Left lung (tissue), 14 donors: ENCODE measurements at places on chromosomes 16 and 17.
A peak's percentile ranks its signal among the peaks of the same experiment; 100 is the strongest.

DNA sequence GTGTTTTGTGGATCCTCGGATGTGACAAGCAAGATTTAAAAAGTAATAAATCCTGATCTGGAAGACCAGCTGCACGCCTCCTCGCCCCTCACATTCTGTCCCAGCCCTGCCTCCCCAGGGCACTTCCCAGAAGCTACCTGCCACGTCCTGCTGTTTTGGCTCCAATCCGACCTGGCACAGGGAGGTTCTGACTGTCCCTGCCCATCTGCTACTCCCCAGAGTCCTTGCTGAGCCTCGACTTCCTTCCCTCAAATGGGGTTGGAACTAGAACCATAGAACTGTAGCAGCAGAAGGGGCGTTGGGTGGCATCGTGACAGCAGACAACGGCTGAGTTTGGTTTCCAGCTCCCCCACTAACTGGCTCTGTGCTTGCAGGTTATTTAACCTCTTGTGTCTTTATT lies 71.7 kb downstream of the RPH3AL start:
- DNase-seq: no peak

- DNase-seq: no peak
Observed at GRCh38 chr16:11452746-11453389, 107.6 kb downstream of the RMI2 start.

DNA sequence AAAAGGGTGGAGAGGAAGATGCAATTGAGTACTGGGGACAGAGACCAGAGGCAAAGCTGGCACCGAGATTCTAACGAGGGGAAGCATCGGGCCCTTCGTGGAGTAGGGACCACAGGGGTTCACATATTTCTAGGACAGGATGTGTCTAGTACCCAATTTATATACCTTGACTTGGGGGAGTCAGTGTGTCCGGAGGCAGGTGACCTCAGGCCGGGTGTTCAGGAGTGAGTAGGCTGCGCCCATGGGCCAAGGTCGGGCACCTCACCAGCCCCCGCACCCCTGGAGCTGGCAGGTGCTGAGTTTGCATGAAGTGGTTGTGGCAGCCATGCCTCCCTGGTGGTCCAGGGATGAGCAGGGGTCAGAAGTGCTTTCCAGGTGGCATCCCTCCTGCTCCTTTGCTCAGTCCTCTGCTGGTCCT lies 8.6 kb upstream of the NXPH3 start:
- no peak for DNase-seq

GRCh38 chr16:3511286-3512180 lies 10.7 kb downstream of the CLUAP1 start:
- no peak for DNase-seq

GRCh38 chr16:9695152-9695551 lies 487.1 kb downstream of the GRIN2A start:
- no peak for DNase-seq

DNA sequence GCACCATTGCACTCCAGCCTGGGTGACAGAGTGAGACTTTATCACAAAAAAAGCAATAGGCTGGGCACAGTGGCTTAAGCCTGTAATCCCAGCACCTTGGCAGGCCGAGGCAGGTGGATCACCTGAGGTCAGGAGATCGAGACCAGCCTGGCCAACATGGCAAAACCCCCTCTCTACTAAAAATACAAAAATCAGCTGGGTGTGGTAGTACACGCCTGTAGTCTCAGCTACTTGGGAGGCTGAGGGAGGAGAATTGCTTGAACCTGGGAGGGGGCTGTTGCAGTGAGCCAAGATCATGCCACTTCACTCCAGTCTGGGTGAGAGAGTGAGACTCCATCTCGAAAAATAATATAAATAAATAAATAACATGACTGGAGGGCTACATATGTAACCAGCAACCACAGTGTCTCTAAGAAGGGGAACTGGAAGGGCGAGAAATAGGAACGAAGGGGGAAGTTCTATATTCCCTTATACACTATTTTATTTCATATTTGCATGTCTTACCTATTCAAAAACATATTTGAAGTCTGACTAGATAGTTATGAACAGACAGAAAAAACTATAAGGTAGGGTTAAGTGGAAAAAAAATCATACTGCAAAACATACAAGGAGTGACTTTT lies 25.9 kb downstream of the MYH11 start:
- DNase-seq: no peak

DNA sequence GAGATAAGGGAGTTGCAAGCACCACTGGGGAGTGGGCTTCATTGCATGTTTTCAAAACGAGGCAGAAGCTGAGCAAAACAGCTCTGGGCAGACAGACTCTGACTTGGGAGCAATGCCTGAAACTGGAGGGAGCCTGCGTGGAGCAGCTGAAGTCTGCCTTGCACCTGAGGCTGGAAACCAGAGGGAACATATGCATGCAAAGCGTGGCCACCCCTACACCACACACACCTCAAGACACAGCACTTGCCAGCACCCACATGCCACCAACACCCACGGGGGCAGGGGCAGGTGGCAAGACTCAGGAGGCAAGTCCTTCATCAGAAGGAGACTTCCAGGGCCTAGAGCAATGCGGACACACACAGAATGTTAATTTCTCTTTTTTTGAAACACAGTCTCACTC lies 45.8 kb downstream of the COTL1 start:
- DNase-seq: no peak

DNA sequence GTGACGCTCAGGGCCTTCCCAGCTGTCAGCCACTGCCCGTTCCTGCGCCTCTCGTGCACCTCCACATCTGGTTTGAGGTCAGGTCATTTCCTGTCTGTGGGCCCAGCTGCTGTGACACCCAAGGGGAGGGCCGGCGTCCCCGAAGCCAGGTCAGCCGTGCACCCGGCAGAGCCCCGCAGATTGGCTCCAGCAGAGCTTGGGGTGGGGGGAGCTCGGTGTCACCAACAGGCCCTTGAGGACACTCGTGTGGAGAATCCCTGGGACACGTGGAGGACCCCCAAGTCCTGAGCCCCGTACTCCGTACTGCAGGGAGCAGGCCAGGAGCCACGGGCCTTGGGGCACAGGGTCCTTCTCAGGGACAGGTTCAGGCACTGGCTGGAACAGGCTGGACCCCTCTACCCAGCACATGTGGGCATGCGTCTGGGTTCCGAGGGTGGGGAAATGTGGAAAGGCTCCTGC lies 4.8 kb downstream of the SPATA2L start:
- DNase-seq: peak; percentile 73

DNA sequence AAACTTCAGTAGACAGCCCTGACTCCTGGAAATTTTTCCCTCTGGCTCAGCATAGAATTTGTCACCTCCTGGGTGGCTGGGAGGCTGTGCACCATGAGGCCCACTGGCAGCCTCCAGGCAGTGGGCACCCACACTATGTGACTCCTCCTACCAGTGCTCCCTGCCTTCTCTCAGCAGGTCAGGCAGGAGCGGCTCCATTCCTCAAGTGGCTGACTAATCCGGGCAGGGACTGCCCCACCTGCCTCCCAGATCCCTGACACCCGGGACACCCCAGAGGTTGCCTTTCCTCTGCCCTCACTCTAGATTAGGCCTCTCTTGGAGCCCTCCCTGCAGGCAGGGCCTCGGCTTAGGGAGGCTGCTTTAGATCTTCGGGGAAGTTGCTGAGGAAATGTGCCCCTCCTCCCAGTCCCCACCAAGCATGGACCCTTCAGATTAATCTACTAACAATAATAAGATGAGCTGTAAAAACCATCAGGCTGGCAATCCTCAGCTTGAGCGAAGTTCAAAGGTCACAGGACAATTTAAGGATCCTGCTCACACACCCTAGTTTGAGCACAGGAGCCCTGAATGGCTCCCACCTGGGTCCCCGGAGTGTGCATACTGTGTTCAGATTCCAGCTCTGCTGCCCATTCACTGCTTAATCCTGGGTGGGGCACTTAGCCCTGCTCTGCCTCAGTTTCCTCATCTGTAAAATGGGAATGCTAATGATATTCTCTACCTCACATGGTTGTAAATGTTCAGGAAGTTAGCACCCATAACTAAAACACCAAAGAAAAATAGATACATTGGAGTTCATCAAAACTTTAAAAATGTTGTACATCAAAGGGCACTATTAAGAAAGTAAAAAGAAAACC lies 10.0 kb upstream of the MYCBPAP start:
- DNase-seq: no peak

DNA sequence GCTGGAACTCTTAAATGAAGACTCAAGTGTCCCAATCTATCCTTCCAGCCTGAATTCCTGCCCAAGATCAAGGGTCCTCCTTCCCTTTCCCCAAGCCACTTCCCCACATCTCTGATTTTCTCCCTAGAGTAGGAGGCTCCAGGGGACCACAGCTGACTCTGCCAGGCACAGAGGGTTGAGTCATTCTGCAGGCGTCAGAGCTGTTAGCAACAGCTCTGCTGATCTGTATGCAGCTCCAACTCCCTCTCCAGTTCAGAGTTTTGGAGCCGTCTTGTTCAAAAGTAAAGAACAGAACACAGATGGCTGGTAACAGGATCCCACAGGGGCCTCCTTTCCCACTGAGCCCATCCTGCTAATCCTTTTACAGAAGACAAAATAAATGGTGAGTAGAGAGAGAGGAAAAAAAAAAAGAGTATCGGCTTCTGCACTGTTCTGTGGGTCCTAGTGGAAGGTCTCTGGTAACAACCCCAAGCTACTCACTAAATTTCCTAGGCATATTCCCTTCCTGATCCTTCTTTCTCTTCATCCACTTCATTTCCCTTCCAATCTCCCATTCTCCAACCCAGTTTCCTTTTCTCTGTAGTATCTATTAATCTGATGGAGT lies 13.4 kb upstream of the TAOK1 start:
- DNase-seq: no peak

DNA sequence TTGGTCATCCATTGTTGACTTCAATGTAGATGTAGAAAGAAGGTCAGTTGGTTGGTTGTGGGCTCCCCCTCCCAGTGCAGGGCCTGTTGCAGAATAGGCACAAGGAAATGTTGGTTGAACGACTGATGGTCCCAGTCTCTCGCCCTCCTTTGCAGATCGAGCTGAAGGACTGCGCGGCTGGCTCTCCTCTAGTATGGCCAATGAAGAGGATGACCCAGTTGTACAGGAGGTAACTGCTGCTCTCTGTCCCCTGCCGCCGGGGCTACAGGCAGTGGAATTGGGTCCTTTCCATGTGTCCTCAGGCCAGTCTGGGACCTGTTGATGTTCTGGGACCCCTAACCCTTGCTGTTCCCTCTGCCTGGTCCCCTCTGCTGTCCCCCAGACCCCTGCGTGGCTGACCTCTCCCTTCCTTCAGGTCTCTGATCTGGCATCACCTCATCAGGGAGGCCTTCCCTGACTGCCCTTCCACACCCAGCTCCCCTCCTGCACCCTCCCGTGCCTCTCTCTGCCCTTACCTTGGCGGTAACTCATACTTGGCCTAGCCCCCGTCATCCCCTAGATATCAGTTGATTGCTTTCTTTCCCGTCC lies 5.7 kb downstream of the POLR3E start:
- no peak for DNase-seq

DNA sequence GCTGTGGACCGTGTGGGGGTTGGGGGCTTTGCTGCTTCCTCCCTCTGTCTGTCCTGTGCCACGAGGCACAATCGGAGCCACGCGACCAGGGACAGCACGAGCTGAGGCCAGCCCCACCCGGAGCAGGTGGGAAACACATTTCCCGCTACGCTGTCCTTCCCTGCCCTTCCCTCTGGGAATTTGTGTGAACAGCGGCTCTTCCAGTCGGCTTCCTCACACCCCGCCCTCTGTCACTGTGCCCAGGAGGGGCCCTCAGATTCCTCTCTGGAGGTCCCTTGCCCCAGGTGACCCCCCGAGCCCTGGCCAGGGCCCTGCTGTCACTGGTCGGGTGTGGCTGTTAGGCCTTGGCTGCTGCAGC lies 19.6 kb downstream of the SPIRE2 start:
- no peak for DNase-seq

- peak; percentile 76 for DNase-seq
Observed at GRCh38 chr16:70691223-70692129, 5.6 kb upstream of the MTSS2 start.

DNA sequence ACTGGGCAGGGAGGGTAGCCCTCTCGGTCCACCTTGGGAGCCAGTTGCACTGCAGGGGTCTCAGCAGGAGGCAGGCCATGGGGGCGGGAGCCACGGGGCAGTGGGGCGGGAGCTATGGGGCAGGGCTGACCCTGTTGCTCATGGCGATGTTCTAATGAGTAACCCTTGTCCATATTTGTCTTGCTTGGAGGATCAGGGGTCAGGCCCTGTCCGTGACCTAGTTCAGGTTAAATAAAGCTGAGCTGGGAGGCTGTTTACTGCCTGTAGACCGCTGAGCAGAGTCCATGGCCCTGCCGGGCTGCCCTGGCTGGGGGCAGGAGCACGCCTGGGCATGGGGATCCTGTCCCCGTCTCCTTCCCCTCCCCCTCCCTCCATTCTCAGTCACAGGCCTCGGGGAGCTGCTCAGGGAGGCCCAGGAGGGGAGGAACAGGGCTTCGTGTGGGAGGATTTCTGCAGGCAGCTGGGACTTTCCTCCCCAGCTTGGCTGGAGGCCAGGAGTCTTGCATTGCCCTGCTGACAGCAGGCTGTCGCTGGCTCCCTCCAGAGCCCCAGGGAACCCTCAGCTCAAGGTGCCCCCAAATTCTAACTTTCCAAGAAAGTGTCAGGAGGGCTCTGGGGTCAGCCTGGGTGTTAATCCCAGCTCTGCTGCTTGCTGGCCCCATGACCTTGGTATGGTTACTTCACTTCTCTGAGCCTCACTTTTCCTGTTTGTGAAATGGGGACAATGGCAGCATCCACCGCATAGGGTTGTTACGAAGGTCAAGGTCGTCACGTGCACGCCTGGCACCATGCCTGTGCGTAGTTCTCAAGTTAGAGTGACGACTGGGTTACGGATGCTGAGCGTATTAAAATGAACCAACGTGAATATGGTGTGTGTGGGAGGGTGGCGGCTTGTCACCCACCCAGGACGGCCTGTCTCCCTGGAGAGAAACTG lies 6.1 kb upstream of the SERPINF2 start:
- no peak for DNase-seq

DNA sequence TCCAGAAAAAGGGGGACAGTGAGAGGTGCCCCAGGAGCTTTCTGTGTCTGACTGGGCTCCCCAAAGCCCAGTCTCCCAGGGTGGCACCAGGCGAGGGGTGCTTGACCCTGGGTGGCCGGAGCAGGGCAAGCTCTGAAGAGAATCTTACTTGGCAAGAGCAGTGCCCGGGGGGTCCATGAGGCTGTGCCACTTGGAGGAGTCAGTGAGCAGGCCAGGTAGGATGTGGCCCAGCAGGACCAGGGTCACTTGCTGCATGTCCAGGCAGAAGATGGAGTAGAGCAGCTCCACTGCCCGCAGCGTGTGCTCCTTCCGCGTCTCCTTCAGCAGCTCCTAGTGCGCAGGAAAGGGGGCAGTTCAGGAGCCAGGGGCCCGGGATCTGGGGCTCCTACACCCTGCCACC lies 7.3 kb downstream of the CSF3 start:
- no peak for DNase-seq

- peak; percentile 85 for DNase-seq
Observed at GRCh38 chr17:61461967-61462718, 9.9 kb downstream of the TBX4 start.

- no peak for DNase-seq
Observed at GRCh38 chr16:81592353-81592866, 147.8 kb downstream of the CMIP start.
